Left kidney (tissue), 8 donors: ENCODE measurements at places on chromosomes 6 and 20. TPM values are rescaled to one million over a fixed set of nuclear protein-coding genes. Genes with fewer than 3 reads are reported as not detected.
A peak's percentile ranks its signal among the peaks of the same experiment; 100 is the strongest.

The CALHM4 gene
- 1.4 TPM for polyA plus RNA-seq

The RPRD1B gene
- polyA plus RNA-seq, result 43.6 TPM

The TRIM31 gene
- not detected for polyA plus RNA-seq

The CYB5R4 gene
- 9.8 TPM for polyA plus RNA-seq

The TPBG gene
- polyA plus RNA-seq, result 29.1 TPM

The FOXQ1 gene
- 10.9 TPM for polyA plus RNA-seq

The MRPS10 gene
- polyA plus RNA-seq, result 33.5 TPM

The CFB gene
- 10.7 TPM for polyA plus RNA-seq

The TRIM27 gene
- polyA plus RNA-seq, result 101 TPM

The SMLR1 gene
- polyA plus RNA-seq, result 1.9 TPM

The WFDC2 gene
- polyA plus RNA-seq, result 164 TPM

The TEAD3 gene
- 43.7 TPM for polyA plus RNA-seq

DNA sequence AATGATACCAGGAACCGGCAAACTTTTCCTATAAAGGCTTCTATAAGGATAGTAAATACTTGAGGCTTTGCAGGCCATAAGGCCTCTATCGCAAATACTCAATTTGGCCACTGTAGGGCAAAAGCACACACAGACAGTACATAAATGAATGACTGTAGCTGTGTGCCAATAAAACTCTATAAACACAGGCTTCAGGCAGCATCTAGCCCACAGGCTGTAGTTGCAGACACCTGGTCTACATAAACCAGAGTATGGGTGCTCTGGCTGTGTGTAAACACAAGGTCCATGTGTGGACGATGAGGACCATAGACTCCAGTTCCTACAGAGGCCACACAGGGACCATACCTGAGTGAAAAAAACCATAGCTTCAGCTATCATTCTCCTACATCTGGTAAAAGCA is 52.2 kb downstream of the ZMYND8 start:
- DNase-seq, result no peak

GRCh38 chr6:64280569-64280968 is 645.0 kb downstream of the PHF3 start:
- no peak for DNase-seq

DNA sequence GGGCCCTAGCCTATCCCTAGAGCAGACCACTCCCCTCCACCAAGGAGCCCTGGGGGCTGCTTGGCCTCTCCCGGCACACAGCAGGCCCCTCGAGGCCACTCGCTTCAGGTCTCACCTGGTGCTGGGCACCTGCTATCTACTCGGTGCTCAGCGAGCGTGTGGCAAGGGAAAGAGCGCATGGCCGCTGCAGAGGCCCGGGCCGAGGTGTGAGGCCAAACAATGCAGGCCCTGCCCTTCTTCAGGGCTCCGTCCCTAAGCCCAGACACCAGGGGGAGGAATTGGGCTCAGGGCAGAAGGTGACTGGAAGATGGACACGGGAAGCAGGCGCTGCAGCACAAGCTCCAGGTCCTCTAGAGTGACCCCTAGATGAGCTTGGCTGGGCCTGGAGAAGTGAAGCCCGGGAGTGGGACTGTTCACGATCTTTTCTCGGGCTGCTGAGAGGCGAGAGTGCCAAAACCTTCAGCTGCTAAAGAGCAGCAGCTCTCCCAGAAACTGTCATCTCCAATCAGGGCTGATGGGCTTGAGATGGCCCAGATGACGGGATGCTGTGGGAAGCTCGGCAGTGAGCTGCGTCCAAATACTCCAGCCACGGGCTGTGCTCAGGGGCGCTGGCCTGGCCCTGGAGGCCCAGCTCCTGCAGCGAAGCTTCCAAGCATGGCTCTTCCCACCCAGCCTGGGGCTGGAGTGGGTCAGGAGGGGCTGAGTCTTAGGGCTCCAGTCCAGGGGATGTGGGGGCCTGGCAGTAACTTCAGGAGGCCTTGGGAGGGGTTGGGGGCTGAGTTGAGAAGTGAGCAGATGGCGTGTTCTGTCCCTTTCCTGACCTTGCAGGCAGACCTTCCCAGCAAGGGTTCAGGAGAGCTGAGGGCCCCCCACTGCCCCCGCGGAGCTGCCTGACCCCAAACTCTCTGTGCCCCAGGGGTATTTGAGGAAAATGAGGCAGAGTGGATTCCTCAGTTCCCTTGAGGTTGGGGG is 43.7 kb downstream of the APCDD1L start:
- peak; percentile 57 for DNase-seq

DNA sequence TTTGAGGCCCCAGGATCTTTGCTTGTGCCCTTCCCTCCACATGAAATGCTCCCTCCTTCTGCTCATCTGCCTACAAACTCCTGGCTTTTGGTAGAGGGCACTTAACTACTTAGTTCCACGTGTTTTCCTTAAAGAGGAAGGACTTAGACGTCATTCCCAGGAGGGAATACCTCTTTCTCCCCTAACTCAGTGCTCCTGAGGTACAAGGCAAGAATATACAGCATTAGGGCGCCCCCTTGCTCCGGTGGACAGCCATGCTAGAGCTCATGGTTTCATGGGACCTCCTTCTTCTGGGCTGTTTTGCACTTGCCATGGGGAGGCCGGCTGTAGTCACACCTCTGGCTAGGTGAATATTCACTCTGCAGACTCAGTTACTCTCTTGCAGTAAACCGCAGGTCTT is 93.8 kb upstream of the LY86 start:
- peak; percentile 19 for DNase-seq

DNA sequence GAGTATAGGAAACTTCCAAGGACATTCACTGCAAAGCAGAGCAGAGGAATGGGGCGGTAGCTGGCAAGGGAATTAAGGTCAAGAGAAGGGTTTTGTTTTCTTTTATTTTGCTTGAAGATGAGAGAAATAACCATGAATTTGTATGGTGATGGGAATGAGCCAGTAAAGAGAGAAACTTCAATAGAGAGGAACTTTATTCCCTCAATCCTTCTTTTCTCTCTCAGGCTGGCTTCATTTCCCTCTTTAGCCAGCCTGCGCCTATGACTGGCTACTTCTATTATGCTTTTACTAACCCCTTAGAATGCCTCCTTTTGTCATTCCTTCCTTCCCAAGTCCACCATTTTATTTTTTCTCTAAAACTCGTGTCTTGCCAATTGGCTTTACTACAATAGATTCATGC is 101.4 kb upstream of the CEP85L start:
- DNase-seq, result no peak

- DNase-seq, result no peak
Measured at GRCh38 chr20:43404878-43405277, 52.8 kb upstream of the SRSF6 start.

GRCh38 chr20:3172933-3173609 is at the start of gene LZTS3:
Gene LZTS3 (minus strand): TSS chr20:3173549. CDS start chr20:3167163, 6,386 bp downstream.
- peak; percentile 67 for DNase-seq

GRCh38 chr20:50320005-50320900 is 129.6 kb downstream of the CEBPB start:
- no peak for DNase-seq

- no peak for DNase-seq
Measured at GRCh38 chr6:128316258-128316929, 204.0 kb downstream of the PTPRK start.

DNA sequence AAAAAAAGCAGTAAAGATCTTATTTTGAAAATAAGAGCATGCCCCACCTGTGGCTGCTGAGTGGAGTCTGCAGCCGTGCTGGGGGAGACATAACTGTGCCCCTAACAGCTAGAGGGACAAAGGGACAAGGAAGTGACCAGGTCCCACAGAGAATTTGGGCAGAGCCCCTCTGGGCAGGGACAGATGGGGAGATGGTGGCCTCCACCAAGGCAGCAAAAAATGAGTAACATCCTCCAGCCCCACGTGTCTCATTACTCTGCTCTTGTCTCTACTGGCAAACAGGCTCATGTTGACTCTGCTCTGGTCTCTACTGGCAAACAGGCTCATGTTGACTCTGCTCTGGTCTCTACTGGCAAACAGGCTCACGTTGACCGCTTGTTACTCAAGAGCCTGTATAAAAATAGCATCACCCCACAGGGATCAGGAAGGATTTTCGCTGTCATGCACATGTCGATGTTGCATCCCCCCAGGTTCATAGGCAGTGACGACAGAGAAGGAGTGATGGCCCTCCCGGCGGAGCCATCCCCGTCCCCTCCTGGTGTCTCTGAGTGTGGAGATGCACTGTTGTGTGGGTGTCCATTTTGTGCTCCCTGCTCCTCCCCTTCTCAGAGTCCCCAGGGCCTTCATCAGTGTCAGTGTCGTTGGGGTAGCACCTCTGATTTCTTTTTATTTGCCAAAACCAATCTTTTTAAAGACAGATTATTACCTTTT is 17.3 kb upstream of the PCMTD2 start:
- DNase-seq, result no peak

GRCh38 chr6:170554796-170555137 is 598 bp downstream of the TBP start:
- no peak for DNase-seq

DNA sequence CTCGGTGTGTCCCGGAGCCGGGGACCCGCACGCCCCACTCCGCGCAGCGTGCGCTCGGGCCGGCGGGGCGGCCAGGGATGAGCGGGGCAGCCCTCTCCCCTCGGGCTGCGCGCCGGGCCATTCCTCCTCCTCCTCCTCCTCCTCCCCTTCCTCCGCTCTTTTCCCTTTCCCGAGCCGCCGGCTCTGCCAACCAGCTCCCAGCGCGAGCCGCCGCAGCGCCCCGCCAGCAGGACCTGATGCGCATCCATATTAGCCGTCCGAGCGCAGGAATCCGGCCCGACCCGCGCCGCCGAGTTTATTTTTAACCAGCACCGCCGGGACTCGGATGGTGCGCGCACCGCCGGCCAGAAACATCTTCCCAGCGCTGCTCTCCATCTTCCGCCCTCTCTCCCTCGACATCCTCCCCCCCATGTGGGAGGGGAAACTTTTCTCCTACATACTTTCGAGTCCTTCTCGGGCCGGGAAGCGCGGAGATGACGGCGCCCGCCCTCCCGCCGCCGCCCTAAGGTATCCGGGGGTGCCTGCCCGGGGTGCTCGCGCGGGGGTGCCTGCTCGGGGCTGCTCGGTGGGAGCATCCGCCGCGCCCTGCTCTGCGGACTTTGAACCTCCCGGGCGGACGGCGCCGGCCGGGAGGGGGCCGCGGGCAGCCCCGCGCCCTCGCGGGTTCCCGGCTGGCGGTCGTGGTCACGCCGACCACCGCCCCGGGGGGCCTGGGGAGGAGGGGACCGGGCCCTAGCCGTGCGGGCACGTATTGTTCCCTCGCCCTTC is 619 bp downstream of the RREB1 start:
- peak; percentile 55 for DNase-seq

- peak; percentile 37 for DNase-seq
Measured at GRCh38 chr20:48052475-48052835, 267.2 kb upstream of the SULF2 start.

- no peak for DNase-seq
Measured at GRCh38 chr6:169998457-169998856, 247.0 kb downstream of the ERMARD start.

DNA sequence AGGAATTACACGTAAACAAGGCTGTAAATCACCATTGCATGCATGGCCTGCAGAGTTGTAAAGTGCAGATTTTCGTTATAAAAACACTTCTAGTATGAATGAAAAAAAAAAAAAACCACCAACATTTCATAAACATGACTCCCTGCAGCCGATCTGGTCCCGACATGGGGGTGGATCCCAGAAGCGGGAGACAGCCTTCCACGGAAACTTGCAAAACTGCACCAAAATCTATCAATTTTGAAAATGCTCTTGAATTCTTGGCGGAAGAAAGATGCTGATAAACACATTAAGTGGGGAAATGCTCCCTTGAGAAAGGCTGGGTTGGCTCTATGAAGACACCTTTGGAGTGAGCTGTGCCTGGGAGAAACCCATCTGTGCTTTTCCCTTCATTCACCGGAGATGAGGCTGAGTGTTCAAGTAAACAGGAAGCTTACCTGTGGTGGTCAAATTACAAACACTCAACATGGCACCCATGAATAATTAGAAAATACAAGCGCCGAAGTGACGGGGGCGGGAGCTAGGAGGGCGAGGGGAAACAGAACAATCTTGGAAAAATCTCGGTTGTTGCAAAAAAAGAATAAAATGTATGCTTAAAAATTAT is 845 bp upstream of the ANKRD60 start:
- DNase-seq, result no peak

DNA sequence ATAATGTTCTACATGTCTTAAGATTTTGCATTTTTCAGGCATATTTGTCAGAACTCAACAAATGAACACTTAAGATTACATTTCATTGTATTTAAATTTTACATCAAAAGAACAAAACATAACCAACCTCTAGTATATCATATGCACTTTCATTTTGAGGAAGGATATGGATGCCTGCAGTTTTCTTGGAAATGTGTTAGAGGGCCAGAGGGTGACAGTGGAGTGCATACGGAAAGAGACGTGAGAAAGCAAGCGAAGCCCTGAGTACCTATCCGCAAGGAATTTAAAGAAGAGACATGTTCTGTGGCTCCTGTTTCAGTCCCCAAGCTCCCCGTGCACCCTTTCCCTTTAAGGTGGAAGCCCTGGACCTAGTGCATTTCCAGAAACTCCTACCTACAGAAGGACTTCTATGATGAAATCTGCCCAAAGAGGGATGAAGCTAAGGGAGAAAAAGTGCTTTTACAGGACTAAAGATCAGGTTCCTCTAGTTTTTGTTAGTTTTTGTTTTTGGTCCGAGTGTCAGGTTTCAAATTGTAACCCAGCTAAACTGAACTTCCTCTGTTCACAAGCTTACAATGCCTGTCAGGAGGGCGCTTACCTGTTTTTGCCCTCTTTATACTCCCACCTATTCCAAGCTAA is 38.8 kb downstream of the EZR start:
- DNase-seq, result no peak

DNA sequence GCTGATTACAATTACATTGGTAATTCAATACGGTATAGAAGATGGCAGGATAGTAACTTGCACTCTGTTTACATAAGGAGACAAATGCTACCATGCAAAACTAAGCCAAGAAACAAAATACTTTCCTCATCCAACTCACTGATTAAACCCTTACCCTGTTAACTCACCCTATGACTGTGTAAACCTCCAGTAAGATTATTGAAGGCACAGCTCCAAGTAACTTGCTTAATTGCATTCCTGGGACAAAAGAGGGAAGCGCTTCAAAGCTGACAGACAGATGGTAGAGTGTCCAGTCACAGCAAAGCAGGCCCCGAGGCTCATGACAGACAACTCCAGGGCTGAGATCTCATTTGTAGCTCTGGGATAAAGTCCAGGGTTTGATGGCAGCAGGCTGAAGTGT is 6.9 kb upstream of the KIF16B start:
- DNase-seq, result peak; percentile 55

GRCh38 chr20:44145131-44145775 is 41.7 kb downstream of the JPH2 start:
- no peak for DNase-seq

DNA sequence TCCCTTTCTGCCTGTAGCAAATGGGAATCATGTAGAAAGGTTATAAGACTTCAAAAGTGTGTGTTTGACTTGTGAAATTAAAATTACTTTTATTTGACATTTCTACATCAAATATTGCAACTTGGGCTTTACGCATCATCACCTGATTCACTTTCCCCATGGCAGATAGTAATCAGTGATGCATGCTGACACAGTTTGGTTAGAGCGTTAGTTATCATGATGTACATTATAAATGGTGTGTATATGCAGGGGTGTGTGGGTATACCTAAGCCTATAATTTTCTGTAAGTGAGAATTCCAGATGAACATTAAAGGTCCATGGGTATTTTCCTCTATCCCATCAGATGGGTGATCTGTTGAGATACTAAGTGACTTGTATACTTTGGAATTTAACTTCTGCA is 141.5 kb downstream of the KLHL32 start:
- DNase-seq, result no peak
